ENCODE measurements at places on chromosomes 3 and 15.

GRCh38 chr3:169241991-169242707, 421.4 kb downstream of the MECOM start:
- no peak for DNase-seq

DNA sequence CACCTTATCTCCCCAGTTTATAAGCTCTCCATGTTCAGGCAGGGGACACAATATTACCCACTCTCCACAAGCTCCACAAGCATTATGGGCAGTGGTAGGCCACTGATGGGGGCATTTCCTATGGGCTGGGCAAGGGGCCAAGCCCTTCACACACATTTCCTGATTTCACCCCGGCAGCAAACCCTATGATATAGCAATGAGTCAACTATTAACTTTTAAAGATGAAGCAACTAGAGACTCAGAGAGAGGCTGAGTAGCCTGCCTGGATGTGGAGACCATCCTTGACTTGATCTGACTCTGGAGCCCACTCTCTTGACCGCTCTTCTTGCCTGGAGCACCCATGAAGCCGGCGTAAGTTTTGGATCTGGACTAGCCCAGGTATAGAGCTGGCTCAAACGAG, 27.4 kb downstream of the FOXL2NB start:
- DNase-seq = no peak

DNA sequence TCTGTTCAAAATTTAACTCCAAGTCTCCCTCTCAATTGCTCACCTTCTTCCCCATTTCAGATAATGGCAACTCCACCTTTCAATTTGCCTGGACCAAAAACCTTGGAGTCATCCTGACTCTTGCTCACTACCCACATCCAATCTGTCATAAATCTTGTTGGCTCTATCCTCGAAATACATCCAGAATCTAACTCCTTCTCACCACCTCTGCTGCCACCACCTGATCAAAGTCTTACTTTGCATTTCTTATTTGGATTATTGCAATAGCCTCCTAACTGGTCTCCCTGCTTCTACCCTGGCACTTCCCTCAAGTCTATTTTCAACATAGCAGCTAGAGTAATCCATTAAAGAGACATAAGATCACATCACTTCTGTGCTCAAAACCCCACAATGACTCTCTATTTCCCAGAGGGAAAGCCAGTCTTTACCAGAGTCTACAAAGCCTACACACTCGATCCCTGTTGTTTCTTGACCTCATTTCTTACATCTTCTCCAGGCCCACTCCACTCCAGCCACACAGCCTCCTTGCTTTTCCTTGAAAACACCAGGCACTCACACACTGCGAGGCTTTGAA, 86.6 kb downstream of the GPR156 start:
- no peak for DNase-seq

GRCh38 chr3:130975251-130975650, 51.4 kb downstream of the ASTE1 start:
- no peak for DNase-seq

- no peak for DNase-seq
Measured at GRCh38 chr15:46946953-46947352, 770.4 kb upstream of the SEMA6D start.

- no peak for DNase-seq
Measured at GRCh38 chr3:176554264-176554663, 643.0 kb downstream of the TBL1XR1 start.

GRCh38 chr15:40479024-40479423, 8.2 kb downstream of the CHST14 start:
- DNase-seq = no peak

GRCh38 chr3:139124197-139124596, 79.5 kb upstream of the PRR23C start:
- DNase-seq = no peak

DNA sequence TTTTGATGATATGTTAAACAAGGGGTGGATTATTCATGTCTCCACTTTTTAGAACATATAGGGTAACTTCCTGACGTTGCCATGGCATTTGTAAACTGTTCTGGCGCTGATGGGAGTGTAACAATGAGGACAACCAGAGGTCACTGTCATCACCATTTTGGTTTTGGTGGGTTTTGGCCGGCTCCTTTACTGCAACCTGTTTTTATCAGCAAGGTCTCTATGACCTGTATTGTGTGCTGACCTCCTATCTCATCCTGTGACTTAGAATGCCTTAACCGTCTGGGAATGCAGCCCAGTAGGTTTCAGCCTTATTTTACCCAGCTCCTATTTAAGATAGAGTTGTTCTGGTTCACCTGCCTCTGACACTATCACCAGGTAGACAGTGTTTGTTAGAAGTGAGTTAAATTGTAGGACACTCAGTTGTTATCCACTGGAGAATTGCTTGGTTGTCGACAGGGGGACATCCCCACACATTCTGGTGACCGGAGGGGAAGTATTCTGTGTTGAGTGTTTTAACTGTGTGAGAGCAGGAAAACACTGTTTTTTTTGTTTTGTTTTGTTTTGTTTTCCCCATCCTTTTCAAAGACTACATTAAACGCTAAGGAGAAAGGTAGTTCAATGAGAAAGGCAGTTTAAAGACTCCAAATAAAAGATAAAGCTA, 36.9 kb upstream of the SKIL start:
- DNase-seq = no peak

GRCh38 chr3:157493627-157494550, 9.3 kb downstream of the VEPH1 start:
- no peak for DNase-seq

GRCh38 chr3:57224856-57225255, 2.7 kb upstream of the APPL1 start:
- DNase-seq = no peak

GRCh38 chr15:43493703-43494472, 932 bp upstream of the TP53BP1 start:
- no peak for DNase-seq

DNA sequence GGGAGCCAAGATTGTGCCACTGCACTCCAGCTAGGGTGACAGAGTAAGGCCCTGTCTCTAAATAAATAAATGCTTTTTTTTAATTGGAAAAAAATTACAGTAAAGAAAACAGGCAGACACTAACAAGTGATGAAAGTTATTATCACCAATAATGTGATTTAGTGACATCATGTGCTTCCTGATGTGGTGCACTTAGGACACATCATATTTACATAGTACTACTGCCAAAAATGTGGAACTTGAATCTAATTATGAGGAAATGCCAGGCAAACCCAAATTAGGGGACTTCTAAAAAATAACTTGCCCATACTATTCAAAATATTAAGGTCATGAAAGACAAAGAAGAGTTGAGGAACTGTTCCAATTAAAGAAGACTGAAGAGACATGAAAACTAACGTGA, 30.8 kb downstream of the MAP4 start:
- no peak for DNase-seq

DNA sequence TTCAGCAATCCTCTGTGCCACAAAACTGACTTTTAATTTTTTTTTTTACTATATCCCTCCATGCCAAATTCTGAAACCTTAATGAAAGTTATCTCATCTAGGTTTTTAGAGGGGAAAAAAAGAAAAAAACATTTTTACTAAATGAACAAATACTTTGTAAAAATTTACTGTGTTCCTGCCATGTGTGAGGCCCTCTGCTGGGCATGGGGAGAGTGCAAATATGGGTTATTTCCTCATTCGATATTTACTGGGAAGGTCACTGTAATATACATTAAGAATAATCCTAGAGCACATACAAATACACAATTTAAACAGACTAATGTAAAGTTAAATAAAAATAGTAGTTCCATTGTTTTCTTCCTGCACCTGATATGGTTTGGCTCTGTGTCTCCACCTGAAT, 215.0 kb downstream of the GRM7 start:
- no peak for DNase-seq

DNA sequence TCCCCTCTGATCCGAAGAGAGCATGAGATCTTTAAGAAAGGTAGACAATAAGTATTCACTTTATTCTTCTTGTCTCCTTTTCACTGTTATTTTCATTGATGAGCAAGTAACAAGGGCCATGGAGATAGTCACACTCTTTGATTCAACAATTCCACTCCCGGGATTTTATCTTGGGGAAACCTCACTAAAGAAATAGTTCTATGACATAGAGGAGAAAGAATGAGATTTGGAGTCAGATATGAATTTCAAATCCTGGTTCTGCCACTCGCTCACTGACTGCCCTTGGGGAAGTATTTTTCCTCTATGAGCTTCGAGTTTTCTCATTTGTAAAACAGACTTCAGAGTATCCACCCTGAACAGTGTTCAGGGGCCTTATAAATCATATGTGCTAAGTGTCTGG, 514.6 kb downstream of the NLGN1 start:
- DNase-seq = no peak

DNA sequence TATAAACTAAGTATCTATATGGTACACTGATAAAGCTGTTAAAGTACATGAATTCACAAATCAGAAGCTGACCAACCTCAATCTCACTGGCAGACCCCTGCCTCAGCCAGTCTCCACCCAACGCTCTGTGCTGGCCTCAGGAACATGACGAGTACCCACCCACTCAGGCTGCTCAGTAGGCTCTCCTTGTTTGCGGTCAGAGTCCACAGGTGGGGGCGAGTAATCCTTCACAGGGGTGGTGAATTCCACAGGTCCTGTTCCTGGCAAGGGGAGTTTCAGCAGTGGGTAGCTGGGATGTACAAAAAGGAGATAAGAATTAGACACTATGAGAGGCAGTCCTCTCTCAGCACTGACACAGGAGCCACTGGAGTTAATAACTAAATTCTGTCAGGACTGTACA, 40.9 kb downstream of the SCAP start:
- DNase-seq = no peak

DNA sequence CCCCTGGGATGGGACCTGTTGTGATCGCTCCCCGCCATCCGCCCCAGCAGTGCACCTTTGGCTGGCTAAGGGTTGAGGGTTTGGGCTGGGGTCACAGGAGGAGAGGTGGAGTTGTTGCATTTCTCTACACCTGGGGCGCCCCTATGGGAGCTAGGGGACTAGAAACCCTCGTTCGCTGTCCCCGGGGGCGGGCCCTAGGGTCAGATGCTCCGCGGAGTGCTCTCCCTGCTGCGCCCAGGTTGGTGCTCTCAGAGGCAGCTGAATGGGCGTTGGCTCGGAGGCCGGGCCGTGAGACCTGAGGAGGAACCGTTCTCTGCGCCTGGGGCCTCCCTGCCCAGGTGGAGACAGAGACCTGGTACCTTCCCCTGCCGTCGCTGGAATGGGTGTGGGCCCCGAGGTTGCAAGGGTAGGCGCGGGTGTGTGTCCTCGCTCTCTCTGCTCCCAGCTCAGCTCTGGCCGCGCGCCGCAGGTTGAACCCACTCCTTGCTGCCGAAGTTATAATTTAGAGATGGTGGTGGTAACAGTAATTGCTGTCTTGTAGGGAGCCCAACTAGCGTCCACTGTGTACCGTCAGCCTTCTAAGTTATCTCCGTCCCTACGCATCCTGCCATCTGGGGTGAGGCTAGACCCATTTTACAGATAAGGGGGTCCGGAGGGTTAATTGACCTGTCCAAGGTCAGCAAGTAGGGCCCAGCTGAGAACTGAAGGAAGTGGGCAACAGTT, 965 bp downstream of the FLNB start:
- no peak for DNase-seq

GRCh38 chr15:67834581-67835296, 5.1 kb downstream of the RNU6-1 start:
- DNase-seq = no peak

DNA sequence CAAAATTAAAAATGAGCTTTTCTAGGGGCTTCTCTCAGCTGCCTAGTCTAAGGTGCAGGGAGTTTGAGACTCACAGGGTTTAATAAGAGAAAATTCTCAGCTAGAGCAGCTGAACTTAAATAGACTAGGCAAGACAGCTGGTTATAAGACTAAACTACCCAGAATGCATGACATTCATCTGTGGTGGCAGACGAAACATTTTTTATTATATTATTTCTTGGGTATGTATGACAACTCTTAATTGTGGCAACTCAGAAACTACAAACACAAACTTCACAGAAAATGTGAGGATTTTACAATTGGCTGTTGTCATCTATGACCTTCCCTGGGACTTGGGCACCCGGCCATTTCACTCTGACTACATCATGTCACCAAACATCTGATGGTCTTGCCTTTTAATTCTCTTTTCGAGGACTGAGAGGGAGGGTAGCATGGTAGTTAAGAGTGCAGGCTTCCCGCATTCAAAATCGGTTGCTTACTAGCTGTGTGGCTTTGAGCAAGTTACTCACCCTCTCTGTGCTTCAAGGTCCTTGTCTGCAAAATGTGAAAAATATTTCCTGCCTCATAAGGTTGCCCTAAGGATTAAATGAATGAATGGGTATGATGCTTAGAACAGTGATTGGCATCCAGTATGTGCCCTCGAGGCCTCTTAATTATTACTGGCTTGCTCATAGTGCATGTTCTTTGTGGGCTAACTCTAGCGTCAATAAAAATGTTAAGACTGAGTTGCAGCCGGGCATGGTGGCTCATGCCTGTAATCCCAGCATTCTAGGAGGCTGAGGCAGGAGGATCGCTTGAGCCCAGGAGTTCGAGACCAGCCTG, 984 bp downstream of the CCR5 start:
- no peak for DNase-seq

- no peak for DNase-seq
Measured at GRCh38 chr3:137172728-137173127, 214.9 kb downstream of the IL20RB start.

DNA sequence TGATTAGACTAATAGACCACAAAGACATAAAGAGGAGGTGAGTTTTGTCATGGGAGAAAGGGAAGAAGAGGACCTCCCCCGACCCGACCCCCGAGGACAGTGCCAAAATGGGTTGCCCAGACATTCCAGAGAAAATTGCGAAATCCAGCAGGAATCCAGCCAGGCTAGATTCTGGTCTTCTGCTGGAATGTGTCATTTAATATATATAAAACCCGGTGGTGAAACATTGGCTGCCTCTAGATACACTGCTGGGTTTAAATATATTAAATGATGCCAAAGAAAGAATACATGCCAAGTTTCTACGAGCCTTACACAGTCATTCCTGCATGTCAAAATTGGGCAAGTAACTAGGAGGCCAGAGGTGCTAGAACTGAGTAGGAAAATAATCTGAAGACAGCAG, 45.3 kb upstream of the SPESP1 start:
- no peak for DNase-seq

DNA sequence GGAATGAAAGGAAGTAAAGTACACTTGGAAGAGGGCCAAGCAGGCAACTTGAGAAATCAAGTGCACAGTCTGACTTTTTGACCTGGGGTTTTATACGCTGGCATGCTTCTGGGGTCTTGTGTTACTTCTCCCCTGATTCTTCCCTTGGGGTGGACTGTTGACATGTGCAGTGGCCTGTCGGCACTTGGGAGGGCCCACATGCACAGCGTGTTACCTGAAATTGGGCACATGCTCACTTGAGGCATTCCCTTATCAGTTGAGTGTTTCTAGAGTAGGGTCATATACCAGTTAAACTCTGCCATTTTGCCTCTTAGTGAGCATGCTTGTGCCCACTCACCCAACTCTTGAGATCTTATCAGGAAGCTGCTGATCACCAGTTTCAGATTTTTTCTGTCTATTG, 329.1 kb upstream of the SOX2 start:
- no peak for DNase-seq

- DNase-seq = no peak
Measured at GRCh38 chr3:194103505-194103904, 32.4 kb upstream of the HES1 start.

GRCh38 chr3:170553788-170554757, 31.8 kb downstream of the SLC7A14 start:
- no peak for DNase-seq
